ENCODE measurements at places on chromosomes 4 and X.

GRCh38 chr4:181661923-181662322 lies 581.3 kb upstream of the TENM3 start:
- no peak for DNase-seq

GRCh38 chrX:77597090-77597489 lies 149.9 kb downstream of the FGF16 start:
- DNase-seq = no peak

DNA sequence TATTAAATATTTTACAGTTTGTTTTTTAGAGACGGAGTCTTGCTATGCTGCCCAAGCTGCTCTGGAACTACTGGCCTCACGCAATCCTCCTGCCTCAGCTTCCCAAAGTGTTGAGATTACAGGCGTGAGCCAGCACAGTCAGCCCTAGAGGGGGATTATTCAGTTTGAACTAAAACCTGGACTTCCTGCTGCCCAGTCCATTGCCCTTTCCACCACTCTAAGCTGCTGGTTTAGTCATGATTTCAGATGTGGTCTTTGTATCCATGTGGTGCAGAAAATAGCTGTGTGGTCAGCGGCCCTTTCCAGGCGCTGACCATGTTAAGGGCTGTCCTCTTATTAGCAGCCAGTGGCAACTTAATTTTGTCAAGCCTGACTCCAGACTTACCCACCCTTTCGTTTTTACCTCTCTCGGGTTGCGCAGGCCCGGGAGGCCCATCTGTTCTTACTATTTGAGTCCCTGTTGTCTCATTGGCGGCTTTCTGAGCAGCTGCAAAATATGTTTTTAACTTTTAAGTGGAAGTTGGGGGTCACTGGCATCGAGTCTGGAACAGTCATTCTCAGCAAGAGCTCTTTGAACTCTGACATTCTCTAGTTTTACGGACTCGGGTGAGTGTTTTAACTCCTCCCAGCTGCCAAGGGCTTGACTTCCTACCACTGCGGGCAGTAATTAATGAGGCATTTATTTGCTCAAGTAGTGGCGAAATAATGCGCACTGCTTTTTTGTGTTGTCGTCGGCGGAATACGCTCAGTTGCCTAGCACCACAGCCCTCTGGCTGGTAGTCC lies 773 bp upstream of the VMA21 start:
- DNase-seq = peak; percentile 57

- DNase-seq = no peak
Measured at GRCh38 chr4:184375027-184375426, 99.3 kb downstream of the IRF2 start.

GRCh38 chrX:26918631-26919030 lies 544.5 kb downstream of the PPP4R3C start:
- DNase-seq = no peak

GRCh38 chr4:38565271-38566199 lies 98.5 kb upstream of the KLF3 start:
- no peak for DNase-seq

DNA sequence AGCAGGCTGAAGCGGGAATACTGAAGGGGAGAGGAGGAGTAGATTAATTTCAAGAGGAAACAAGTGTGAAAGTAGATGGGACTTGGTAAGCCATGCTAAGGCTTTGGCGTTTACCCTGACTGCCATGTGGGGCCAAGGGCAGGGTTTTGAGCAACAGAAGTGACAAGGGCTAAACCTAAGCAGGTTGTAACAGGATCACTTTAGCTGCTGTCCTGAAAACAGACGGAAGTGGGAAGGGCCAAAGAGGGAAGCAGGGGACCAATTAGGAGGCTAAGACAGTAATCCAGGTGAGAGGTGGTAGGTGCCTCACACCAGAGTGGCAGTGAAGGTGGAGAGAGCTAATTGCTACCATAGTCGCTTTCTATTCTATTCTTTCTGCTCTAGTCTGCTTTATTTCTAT lies 166.5 kb downstream of the PJA1 start:
- DNase-seq = no peak

- no peak for DNase-seq
Measured at GRCh38 chrX:69238114-69238886, 73.0 kb upstream of the PJA1 start.

- DNase-seq = peak; percentile 39
Measured at GRCh38 chr4:14871676-14872430, 130.4 kb upstream of the CPEB2 start.

GRCh38 chr4:123603165-123603564 lies 206.6 kb downstream of the SPRY1 start:
- DNase-seq = no peak

DNA sequence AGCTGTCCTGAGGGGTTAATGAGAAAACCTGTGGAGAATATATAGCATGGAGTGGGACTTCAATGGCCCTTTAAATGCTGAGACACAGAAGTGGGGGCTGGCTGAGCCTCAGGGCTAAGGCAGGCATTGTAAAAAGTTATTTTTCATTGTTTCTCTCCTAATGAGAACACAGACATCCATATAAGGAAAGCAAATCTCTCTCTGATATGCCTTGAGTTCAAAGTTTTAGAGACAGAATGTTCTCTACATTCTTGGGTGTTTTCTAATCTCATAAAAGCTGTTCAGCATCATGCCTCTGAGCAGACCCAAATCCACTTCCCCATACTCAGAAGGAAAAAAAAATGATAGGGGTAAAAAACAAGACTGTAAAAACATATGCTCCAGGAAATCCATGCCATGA lies 16.8 kb upstream of the RAB40A start:
- no peak for DNase-seq

GRCh38 chr4:48499551-48500066 lies 9.6 kb downstream of the ZAR1 start:
- no peak for DNase-seq

DNA sequence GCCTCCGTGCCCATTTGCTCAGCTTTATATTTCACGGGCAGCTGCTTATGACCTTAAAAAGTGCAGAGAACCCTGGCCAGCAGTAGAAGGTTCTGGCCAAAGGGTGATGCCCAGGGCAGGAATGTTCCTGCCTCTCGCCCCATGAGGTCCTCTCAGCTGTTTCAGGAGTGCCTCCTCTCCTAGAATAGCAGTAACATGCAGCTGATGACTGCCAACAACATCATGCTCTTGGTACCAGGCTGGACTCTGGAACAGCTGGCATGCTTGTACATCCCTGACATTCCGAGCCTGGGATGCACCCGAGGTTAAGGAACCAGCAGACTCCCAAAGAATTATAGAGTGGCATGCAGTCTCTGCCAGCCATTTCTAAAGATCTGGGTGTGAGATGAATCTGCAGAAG lies 11.7 kb upstream of the TENM3 start:
- DNase-seq = no peak

DNA sequence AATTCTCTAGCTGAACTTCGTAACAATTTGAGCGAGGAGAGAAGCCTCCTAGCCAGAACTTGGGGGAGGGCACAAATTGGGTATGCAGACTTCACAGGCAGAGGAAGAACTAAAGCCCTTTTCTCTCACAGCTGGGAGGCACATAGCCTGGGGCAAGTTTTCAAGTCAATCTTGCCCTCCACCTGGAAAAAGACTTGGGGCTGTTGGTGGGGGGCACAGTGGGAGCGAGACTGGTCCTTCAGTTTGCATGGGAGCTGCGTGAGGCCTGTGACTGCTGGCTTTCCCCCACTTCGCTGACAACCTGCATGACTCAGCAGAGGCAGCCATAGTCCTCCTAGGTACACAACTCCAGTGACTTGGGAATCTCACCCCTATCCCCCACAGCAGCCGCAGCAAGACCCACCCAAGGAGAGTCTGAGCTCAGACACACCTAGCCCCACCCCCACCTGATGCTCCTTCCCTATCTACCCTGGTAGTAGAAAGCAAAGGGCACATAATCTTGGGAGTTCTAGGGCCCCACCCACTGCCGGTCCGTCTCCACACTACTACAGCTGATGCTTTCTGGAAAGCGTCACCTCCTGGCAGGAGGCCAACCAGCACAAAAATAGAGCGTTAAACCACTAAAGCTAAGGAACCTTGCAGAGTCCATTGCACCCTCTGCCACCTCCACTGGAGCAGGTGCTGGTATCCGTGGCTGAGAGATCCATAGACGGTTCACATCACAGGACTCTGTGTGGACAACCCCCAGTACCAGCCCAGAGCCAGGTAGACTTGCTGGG lies 160.8 kb downstream of the CBLL2 start:
- no peak for DNase-seq

DNA sequence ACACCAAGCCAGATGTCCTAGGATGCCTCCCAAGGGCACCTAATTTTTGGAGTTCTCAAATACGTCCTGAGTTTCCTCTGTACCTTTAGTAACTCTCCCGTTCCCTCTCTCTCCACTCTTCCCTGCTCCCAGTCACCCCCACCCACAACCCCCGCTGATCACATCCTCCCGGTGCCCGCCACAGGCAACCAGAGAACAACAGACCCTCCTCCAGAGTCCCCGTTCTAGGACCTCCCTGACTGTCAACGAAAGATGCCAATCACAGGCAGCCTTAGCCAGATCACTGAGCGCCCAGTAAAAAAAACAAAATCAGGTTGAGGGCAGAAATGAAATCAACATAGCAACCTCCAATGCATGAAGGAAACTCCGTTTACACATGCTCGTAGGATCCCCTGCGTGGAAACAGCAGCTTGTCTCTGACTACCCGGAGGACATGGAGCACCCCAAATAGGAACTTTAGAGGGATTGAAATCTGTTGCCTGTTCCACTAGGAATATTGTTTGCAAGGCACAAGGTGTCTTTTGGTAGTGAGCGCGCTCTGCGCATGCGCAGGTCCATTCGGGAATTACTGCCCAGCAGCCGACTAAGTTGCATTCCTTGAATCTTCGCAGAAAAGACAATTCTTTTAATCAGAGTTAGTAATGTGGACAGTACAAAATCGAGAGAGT lies at the start of gene GABRB1:
Gene GABRB1, plus strand, starts transcription at position 557 of the 668 bp plus-strand sequence.
- DNase-seq = peak; percentile 22

DNA sequence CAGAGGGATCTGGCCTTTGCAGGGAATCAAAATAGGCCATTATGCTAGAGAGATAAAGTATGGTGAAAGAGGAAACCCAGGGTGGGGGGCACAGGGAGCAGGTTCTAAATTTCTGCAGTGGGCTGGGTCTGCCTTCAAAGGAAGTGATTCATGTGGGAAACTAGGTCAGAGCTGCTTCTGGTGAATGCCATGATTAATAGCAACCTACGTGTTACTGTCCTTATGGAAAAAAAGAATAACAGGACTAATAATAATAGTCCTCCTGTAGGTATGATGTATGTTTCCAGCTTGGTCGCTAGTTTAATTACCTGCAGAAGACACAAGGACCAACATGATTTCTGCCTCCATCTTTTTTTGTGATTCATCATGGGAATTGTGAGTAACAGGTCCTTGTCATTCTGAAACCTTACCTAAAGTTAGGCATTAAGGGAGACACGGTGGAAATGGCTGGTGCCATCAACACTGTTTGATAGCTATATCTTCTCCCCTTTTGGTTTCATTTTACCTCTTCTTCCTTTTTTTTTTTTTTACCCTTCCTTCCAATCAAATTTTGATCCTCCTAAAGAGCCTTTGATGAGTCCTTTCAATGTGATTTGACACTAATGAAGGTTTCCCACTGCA lies 180.4 kb downstream of the CPEB2 start:
- DNase-seq = peak; percentile 44

DNA sequence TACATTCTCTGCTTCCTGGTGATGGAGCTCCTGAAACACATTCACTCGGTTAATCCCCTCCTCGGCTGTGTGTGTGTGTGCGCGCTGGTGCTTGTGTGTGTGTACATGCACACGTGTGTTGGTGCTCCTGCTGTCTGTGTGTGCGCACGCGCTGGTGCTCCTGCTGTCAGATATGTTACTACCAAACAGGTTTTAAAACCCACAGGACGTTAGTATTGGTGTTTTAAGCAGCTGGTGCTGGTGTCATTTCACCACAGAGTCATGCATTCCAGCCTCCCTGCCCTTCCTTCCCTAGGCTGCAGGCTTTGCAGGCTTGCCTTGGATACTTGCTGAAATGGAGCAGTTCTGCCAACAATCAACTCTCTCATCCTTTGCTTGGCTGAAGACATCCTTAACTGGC lies 48.1 kb upstream of the CPLX1 start:
- DNase-seq = no peak

DNA sequence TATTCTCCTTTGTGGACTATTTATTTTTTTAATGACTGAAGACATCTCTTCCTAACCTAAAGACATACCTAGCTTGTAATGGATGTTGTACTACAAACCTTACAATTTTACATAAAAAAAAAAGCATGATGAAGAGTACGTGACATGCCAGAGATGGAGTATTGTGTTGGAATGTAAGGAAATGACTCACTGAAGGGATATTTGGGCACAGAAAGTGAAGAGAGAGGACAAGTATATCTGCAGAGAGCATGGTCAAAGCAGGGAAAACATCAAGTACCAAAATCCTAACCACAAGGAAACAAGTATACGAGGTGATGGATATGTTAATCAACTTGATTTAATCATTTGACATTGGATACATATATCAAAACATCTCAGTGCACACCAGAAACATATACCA lies 1051.4 kb upstream of the PRKX start:
- DNase-seq = no peak

DNA sequence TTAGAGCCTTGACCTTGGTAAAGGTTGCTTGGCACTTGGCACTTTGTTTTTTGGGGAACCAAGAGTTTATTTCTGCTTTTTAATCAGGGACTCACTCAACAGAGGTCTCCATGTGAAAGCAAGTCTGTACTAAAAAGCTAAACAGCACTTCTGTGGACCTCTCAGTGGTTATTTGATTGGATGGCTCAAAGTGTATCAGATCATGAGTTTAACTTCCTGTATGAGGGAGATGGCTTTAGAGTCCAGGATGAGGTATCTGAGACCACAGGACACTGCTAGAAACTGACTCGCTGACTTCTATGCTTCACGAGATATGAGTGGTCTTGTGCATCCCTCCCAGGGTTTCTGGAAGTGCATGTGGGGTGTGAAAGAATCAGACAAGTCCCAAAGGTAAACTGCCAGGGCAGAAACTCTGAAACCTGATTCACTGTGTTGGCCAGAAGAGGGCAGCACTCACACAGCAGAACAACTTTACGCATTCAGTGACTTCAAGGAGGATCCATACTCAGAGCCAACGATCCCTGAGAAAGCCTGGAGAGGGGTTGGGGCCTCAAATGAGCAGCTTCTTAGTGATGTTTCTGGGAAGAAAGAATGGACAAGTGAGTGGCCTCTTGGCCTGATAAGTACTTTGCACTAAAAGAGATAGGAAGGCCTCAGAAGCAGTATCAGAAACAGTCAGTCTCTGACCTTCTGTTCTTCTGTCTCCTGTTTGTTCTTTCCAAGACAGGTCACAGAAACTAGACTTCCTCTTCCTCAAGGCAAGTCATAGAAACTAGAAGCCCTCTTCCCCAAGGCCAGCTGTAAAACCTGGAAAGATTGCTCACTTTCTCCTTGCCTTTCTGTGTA lies 220.3 kb upstream of the CXCL13 start:
- DNase-seq = peak; percentile 71

GRCh38 chrX:12887141-12887540 lies 19.3 kb upstream of the TLR8 start:
- DNase-seq = no peak

DNA sequence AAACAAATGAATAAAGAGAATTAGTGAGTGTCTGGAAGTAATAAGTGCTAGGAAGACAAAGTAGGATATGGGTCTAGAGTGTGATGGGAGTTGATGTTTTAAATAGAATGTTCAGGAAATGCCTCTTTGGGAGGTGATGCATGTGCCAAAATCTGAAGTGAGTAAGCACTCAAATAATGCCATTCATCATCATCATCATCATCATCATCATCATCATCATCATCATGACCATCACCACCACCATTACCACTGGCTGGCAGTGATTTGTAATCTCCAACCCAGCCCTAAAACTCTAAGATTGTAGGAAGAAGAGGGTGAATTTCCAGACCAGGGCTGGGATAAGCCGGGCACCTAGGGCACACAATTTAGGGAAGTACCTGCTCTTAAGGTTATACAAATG lies 9.7 kb upstream of the SOX3 start:
- DNase-seq = no peak

Data from activated CD4-positive, alpha-beta memory T cell treated with anti-CD3 and anti-CD28 coated beads for 36 hours (primary cell).